ENCODE measurements at places on chromosomes 6 and 20. TPM values are rescaled to one million over a fixed set of nuclear protein-coding genes. Genes with fewer than 3 reads are reported as not detected.

DNA sequence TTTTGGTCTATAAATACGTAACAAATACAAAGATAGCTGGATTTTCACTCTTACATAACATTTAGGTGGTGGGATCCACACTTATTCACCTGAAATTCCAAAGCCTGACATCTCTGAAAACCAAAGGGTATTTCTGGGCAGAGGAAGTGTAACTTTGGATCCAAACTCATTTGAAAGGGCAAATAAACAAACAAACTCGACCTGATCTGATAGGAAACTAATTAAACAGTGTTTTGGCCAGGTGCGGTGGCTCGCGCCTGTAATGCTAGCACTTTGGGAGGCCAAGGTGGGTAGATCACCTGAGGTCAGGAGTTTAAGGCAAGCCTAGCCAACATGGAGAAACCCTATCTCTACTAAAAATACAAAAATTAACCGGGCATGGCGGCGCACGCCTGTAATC is 128.9 kb downstream of the ZMYND8 start:
- H3K4me3 ChIP-seq = no peak overlapping the region
- H3K36me3 ChIP-seq = no peaks in the 10 kb centered on the region
- H3K27me3 ChIP-seq = no peaks in the 10 kb centered on the region
- DNase-seq = no peak

GRCh38 chr20:43305749-43306148 is 116.0 kb upstream of the PTPRT start:
- H3K27me3 ChIP-seq = no peaks in the 10 kb centered on the region
- H3K36me3 ChIP-seq = no peaks in the 10 kb centered on the region
- no peak overlapping the region for H3K4me3 ChIP-seq
- H3K27ac ChIP-seq = no peak overlapping the region
- no peaks in the 10 kb centered on the region for H3K4me1 ChIP-seq

- H3K4me1 ChIP-seq = peaks cover 8% of the 10 kb centered on the region
- DNase-seq = no peak
- H3K27ac ChIP-seq = peak overlapping the region; percentile 39
- peaks cover 9% of the 10 kb centered on the region for H3K36me3 ChIP-seq
- no peaks in the 10 kb centered on the region for H3K27me3 ChIP-seq
- no peak overlapping the region for H3K4me3 ChIP-seq
Measured at GRCh38 chr6:136586295-136586694, 36.1 kb upstream of the MAP7 start.

- no peaks in the 10 kb centered on the region for H3K36me3 ChIP-seq
- H3K27ac ChIP-seq = no peak overlapping the region
- H3K27me3 ChIP-seq = no peaks in the 10 kb centered on the region
- no peak for DNase-seq
Measured at GRCh38 chr20:55386686-55387085, 618.6 kb downstream of the CBLN4 start.

GRCh38 chr6:20927130-20927860 is 393.0 kb downstream of the CDKAL1 start:
- H3K4me3 ChIP-seq = no peak overlapping the region
- no peaks in the 10 kb centered on the region for H3K4me1 ChIP-seq
- DNase-seq = no peak
- H3K27me3 ChIP-seq = no peaks in the 10 kb centered on the region
- H3K36me3 ChIP-seq = no peaks in the 10 kb centered on the region

The RFX6 gene
- not detected for total RNA-seq

The TOX2 gene
- total RNA-seq = 5.2 TPM

The SH3BGRL2 gene
- 38.3 TPM for total RNA-seq

The OR2H2 gene
- total RNA-seq = not detected

The KCNG1 gene
- total RNA-seq = 7.9 TPM

The CTSZ gene
- total RNA-seq = 128 TPM

Measured in vagina (tissue), 2 donors.